ENCODE measurements at places on chromosomes 4 and X.

DNA sequence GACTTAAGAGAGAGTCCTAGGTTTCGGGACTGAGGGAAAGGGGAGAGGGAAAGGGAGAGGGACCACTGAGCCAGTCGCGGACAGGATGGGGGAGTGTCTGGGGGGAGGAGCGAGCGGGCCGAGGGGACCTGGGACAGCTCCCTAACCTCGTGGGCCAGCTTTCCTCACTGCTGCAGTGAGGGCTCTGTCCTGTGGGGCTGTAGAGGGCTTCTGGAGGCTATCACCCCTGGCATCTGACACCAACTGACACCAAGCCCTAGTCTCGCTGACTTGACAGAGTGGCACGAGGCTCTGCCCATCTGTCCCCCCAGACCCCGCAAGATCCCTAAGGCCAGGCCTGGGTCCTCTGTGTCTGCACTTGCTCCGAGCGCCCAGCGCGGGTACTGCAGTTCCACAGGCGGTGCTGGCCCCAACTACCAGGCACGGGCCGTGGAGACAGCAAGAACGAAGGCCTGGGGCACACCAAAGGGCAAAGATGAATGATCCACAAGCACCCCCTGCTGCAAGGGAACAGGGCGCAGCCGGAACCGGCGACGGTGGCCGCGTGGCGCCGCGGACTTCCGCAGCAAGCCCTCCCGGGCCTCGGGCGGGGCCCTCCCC, 465 bp downstream of the HAUS7 start:
- DNase-seq, result peak; percentile 42

- DNase-seq, result no peak
Measured at GRCh38 chr4:141900856-141901255, 264.5 kb downstream of the IL15 start.

DNA sequence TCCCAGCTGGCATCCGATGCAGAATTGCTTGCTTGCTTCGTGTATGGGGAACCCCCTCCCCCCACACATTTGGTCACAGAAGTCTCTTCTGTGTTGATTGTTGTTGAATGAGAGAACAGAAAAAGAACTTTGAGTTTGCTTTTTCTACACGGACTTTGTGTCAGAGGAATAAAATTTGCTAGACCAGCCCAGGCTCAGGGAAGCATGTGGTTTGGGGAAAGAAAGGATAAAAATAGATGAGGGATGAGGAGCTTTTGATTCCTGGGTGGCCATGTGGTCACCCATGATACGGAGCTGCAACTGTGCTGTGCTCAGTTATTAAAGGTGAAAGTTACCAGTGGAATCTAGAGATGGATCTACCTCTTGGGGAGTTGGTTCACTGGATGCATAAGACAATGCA, 34.2 kb upstream of the ESX1 start:
- DNase-seq, result no peak

GRCh38 chr4:21046141-21046540, 345.9 kb downstream of the PACRGL start:
- DNase-seq, result no peak

DNA sequence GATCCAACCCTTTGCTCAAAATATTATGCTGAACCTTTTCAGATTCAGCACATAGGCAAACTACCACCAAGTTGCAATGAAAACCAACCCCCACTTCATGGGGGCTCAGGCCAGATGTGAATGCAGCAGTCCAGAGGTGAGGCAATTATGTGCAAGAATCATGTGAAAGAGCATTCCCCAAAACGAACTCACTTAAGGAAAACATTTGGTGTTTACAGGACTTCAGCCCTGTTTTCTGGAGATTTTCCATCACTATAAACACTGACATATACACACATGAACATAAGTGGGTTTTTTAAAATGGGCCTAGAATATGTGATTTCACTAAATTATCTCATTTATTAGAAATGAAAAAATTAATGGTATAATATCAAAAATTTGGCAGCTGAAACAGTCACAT, 31.5 kb downstream of the BMP3 start:
- DNase-seq, result no peak

- DNase-seq, result no peak
Measured at GRCh38 chr4:5962416-5962815, 55.8 kb downstream of the C4orf50 start.

GRCh38 chrX:54807524-54808108, at the start of gene MAGED2:
Gene MAGED2, plus strand, starts transcription at chrX:54807745. Its CDS starts 1,587 bp downstream, at chrX:54809332.
- DNase-seq, result peak; percentile 27

DNA sequence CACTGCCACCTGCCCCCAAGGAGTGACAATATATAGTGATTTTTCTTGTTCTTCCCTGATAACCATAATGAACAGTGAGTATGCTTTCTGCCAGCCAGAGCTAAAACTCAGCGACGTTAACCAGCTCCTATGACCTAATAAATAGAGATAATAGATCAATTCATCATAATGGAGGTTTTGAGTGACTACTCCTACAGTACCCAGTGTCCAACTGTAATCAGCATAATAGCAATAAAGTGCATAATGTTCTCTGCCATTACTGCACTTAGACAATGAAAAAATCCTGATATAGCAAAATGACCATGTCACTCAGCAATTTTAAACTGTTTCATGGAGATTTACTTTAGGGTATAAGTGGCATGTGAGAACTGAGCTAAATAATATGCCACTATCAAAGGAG, 20.7 kb upstream of the TXLNG start:
- DNase-seq, result no peak

- DNase-seq, result no peak
Measured at GRCh38 chr4:14726441-14726840, 275.8 kb upstream of the CPEB2 start.

GRCh38 chr4:159360549-159360948, 257.7 kb downstream of the RAPGEF2 start:
- DNase-seq, result no peak

GRCh38 chrX:81367291-81367690, 165.4 kb downstream of the SH3BGRL start:
- no peak for DNase-seq

GRCh38 chrX:16705370-16705769, 7.1 kb downstream of the CTPS2 start:
- DNase-seq, result no peak

DNA sequence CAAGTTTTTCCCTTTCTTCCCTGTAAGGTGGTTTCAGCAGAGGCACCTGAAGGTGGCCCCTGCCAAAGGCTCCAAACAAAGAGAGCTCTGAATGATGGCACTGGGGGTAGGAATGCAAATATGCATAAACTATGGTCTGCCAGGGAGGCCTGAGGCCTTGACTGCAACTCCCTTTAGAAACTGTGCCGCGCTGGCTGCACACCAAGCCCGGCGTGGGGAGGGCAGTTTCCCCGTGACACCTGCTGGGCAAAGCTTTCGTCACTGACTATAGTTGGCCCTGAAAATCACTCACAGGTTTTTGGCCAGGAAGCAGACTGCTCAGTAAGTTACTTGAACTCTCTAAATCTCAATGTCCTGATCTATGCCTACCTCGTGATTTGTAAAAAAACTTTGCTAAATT, 97.8 kb upstream of the ATOH1 start:
- no peak for DNase-seq

GRCh38 chrX:44317181-44317580, 26.3 kb downstream of the EFHC2 start:
- no peak for DNase-seq

GRCh38 chrX:16827225-16827624, 41.0 kb downstream of the TXLNG start:
- no peak for DNase-seq

- no peak for DNase-seq
Measured at GRCh38 chr4:139492429-139492828, 38.5 kb downstream of the RAB33B start.

- DNase-seq, result no peak
Measured at GRCh38 chr4:87058356-87059073, 123.7 kb downstream of the AFF1 start.

GRCh38 chr4:6468376-6468775, 4.0 kb downstream of the PPP2R2C start:
- no peak for DNase-seq

GRCh38 chr4:176546975-176547374, 227.2 kb downstream of the SPCS3 start:
- no peak for DNase-seq

- no peak for DNase-seq
Measured at GRCh38 chr4:18756671-18757070, 735.1 kb upstream of the LCORL start.

DNA sequence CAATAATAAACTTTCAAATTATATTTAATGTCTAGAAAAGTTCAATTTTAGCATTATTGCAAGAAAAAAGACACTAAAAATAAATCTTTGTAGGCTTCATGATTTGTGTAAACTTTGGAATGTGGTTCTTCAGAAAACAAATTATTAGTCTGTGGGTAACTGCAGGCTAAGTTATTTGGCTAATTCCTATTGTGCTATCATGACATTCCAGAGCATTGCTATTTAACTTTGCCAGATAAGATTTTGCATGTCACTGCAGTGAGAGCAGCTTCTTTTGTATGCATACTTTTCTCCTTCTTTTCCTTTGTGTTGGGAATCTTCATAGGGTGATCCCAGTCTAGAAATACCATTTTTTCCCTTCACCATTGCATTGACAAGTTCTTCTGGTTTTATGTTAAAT, 130.0 kb downstream of the AWAT2 start:
- DNase-seq, result no peak

GRCh38 chrX:54427837-54428424, 12.3 kb upstream of the TSR2 start:
- DNase-seq, result no peak

- no peak for DNase-seq
Measured at GRCh38 chr4:36004204-36004851, 240.0 kb downstream of the ARAP2 start.

DNA sequence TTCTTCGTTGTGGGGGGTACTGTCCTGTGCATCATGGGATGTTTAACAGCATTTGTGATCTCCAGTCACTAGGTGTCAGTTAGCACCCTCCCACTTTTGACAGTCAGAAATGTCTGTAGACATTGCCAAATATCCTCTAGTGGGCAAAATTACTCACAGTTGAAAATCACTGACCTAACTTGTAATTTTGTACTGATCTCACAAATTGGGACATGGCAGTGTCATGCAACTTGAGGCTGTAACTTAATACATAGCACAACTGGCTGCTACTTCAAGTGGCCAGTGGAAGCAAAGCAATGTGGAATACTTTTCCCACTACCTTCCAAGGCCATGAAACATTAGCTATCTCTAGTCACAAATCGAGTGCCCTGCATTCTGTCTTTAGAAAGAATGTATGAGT, 23.2 kb upstream of the TSPAN7 start:
- no peak for DNase-seq

DNA sequence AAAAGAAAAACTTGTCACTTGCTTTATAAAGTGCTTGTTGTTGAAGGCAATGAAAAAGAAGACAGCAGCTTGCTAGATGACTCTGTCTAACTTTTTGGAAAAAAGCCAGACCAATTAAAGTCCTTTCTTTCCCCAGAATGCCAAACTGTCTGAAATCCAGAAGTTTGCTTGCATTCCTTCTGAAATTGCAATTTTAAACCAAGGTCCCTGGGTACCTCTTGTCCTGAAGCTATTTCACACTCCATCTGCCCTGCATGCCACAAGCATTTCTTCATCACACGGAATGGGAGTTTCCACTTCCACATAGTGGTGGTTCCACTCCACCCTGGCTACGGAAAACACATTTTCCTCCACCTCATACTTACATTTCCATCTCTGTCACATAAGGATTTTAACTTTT, 101.0 kb downstream of the PAPSS1 start:
- no peak for DNase-seq

- DNase-seq, result peak; percentile 86
Measured at GRCh38 chrX:39519030-39519488, 578.7 kb downstream of the BCOR start.

DNA sequence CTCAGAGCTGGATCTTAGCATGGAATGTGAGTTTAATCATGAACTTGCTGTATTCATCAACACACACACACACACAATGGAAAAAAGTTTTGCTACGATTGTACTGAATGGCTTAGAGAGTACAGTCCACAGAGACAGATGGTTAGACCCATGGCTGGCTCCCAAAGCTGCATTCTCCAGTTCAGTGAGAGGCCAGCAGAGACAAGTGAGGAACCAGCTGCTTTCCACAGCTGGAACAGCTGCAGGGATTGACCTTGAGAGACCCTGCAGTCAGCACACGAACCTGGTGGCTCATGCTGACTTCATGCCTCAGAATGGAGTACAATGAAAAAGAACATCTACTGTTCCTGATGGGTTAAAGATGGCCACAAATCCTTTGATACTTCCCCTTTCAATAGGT, 94.5 kb downstream of the DHX15 start:
- DNase-seq, result no peak

GRCh38 chr4:3492741-3493719, 29.9 kb downstream of the DOK7 start:
- no peak for DNase-seq

DNA sequence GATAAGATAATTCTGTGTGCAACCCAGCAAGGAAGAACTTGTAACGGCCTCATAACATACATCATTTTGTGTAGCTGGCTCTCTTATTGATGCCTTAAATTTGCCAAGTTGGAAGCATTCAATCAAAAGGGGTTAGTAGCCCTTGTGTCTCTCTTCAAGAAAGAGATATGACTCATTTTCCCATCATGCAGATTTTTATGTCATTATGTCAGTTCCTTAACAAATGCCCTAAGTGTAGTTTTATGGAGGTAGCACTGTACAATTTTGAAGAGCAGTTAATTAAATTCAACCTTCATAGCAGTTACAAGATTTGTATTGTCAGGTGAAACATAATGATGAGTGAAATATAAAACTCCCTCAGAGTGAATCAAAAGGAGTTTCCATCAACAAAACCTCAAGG, 215.6 kb downstream of the GRIA3 start:
- DNase-seq, result no peak

GRCh38 chr4:119244832-119245231, 32.3 kb downstream of the USP53 start:
- DNase-seq, result peak; percentile 76

DNA sequence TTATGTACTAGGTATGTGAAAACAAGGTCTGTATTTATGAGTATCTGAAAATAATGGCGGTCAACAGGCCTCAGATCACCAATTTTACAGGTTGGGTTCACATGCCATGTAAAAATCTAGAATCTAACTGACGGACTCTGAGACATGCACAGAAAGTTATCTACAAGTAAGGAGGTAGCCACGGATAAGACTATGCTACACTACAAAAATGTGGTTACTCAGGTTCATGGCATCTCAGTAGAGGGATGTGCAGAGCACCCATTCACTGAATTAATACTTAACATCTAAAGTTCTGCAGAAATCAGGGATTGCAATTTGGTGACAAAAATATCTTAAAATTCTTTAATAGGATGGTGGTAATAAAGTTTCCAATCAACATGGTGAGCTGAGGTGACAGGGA, 155.9 kb downstream of the APBB2 start:
- no peak for DNase-seq

- DNase-seq, result no peak
Measured at GRCh38 chrX:27565992-27566391, 24.2 kb upstream of the DCAF8L2 start.

GRCh38 chrX:145825896-145826295, 8.3 kb downstream of the SLITRK2 start:
- peak; percentile 9 for DNase-seq

DNA sequence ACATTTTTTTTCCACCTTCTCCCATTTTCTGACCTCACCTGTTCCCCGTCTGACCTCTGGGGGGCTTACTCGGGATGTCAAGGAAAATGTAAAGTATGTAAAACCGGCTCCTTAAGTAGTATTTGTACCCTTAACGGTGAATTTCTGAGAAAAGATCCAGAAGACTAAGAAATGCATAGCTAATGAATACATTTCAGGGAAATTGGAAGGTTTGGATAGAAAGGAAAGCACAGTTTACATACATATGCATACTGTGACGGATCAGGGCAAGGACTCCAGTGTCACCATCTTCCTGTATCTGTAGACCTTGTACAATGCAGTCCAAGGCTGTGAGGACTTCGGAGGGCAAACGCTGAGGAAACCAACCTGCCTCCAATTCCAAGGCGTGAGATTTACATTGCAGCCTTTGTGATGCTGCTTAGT, 2185.9 kb upstream of the TENM3 start:
- DNase-seq, result peak; percentile 49

- DNase-seq, result no peak
Measured at GRCh38 chrX:41723826-41724225, at the start of gene GPR82. Gene GPR82, plus strand, starts transcription at chrX:41724181. Its CDS starts 2,846 bp downstream, at chrX:41727027.
